NCI-H774 (cell line): ENCODE measurements at places on chromosomes 16 and 17.

- DNase-seq, result no peak
Observed at GRCh38 chr16:84825896-84826557, 6.2 kb downstream of the CRISPLD2 start.

DNA sequence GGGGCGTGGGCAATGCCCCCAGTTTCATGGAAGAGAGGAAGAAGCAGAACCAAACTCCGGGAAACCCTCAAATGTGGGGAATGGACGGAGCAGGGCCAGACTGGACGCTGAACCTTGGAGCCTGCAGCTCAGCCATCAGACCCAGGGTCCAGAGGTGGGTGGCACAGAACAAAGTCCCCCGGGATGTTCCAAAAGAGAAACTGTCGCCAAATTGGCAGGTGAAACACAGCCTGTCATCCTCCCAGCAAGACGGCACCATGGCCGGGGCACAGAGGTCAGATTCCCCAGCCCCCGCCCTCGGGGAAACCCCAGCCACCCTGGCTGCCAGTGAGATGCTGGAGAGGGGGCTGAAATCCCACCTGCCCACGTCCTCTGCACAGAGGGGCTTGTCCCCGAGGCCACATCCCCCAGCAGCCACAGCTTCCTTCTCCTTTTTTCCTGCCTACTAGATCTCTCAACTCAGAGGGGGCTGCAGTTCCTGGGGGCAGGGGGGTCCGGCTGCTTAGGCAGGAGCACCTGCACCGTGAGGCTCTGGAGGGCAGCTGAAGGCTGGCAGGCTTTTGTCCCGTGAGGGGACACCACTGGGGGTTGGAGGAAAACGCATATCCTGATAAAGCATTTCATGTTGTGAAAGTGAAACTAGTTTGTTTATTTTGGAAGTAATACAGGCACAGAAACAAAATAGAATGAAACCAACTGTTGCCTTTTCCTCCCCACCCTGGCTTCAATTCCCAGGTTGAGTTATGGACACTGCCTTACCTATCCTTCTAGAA lies 1.2 kb upstream of the SECTM1 start:
- DNase-seq, result no peak

GRCh38 chr16:66950437-66950836 lies 10.6 kb upstream of the CES3 start:
- no peak for DNase-seq

GRCh38 chr17:56866496-56866895 lies 32.5 kb downstream of the DGKE start:
- DNase-seq, result no peak

DNA sequence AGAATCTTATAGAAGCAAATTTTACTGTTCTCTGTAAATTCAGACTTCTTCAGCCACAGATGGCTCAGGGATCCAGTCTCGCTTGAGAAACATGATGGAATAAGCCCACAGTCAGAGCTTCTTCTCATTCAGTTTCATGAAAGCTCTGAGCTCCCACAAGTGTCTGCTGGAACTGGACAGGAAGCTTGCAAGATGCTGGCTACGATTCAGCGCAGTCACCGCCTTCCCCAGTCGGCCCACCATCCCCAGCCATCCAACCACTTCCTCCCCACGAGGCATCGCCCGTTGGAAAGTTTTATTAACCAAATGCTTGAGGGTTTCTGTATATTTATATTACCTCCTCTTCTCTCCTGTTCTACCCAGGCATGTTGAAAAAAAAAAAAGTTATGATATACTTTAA lies 171.7 kb downstream of the ZFHX3 start:
- DNase-seq, result no peak

- DNase-seq, result no peak
Observed at GRCh38 chr17:17887752-17888304, 51.0 kb upstream of the SREBF1 start.

- no peak for DNase-seq
Observed at GRCh38 chr16:73019457-73020362, 28.2 kb downstream of the ZFHX3 start.

- no peak for DNase-seq
Observed at GRCh38 chr16:72711823-72712222, 336.1 kb downstream of the ZFHX3 start.

DNA sequence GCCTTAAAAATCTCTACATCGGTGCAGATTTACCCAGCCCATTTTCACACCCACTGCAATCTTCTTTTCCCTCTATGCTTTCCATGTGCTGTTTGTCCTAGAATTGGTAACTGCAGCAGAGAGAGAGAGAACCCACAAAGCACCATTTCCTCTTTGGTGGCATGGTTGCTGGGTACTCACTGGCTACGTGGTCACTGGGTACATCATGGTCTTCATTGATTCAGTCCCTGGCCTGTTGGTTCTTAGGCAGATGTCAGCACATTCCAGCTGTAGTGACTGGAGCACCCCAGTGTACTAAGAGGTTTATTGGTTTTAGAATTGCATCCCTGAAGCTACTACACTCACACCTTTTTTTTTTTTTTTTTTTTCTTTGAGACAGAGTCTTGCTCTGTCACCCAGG lies 156.1 kb upstream of the CACNG5 start:
- no peak for DNase-seq

- peak; percentile 42 for DNase-seq
Observed at GRCh38 chr16:27109666-27110523, 43.2 kb downstream of the C16orf82 start.

DNA sequence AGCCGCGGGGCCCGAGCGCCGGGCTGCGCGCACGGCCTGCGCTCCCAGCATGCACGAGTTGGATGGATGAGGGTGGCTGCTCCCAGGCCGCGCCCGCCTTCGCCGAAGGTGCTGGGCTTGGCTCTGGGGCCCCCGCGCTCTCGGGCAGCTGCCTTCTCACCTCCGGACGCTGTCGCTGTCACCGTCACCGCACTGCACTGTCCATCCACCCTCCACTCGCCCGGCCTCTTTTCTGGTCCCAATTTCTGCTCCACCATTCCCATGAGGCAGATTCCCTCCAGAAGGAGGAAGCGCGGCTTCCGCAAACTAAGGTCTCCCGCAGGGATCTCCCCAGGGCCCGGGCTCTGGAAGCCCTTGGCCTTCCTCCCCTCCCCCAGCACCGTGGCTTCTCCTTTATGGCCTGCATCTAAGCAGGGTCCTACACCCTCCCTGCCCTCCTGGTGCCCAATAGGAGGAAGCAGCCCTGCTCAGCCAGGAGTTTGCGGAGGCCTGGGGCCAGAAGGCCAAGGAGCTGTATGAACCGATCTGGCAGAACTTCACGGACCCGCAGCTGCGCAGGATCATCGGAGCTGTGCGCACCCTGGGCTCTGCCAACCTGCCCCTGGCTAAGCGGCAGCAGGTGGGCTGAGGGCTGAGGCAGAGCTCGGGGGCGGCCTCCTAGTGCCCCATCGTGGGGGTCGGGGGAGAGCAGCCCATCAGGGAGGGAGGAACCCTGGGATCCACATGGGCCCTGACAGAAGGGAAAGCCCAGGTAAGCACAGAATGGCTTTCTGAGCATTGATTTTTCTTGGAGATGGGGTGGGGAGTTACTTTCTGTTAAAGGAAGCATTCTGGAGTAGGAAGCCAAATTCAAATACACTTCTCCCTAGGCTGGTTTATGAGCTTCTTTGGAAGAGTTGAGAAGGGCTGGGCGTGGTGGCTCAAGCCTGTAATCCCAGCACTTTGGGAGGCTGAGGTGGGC lies 899 bp downstream of the ACE start:
- DNase-seq, result no peak

- no peak for DNase-seq
Observed at GRCh38 chr16:66728117-66728787, 23.2 kb downstream of the DYNC1LI2 start.

DNA sequence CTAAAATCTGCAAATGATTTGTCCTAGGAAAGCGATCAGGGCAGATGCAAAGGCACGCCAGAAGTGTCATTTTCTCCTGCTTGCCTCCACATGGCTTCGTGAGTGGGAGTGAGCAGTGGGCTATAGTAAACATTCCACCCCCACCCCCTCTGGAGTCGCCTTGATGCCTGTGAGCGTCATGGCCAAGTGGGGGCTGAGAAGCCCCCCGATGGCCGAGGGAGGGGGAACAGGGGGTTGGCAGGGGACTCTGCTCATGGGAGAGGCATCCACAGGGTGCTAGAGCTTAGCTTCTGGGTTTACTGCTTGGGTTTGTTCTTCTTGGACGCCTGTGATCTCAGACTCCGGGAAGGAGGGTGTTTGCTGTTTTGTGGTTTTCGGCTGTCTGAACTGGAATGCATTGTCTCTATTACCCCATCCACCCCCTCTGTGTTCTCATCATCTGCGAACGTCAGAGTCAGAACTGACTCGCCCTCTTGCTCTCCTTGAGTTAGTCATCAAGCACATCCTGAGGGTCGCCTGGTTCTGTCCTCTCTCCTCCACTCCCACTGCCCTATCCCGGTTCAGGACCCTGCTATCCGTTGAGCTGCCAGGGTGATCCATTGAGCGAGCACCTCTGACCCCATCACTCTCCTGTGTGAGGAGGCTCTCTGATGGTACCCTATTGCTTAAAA lies 15.4 kb downstream of the TNS4 start:
- DNase-seq, result no peak

GRCh38 chr16:89620406-89620841 lies 7.0 kb downstream of the DPEP1 start:
- no peak for DNase-seq

- no peak for DNase-seq
Observed at GRCh38 chr16:11735787-11736186, 6.9 kb downstream of the TXNDC11 start.

- DNase-seq, result no peak
Observed at GRCh38 chr16:78961464-78961863, 639.1 kb downstream of the MAF start.

- no peak for DNase-seq
Observed at GRCh38 chr16:87057211-87057881, 259.8 kb downstream of the C16orf95 start.

- DNase-seq, result no peak
Observed at GRCh38 chr17:45648642-45649041, 135.5 kb upstream of the CRHR1 start.

DNA sequence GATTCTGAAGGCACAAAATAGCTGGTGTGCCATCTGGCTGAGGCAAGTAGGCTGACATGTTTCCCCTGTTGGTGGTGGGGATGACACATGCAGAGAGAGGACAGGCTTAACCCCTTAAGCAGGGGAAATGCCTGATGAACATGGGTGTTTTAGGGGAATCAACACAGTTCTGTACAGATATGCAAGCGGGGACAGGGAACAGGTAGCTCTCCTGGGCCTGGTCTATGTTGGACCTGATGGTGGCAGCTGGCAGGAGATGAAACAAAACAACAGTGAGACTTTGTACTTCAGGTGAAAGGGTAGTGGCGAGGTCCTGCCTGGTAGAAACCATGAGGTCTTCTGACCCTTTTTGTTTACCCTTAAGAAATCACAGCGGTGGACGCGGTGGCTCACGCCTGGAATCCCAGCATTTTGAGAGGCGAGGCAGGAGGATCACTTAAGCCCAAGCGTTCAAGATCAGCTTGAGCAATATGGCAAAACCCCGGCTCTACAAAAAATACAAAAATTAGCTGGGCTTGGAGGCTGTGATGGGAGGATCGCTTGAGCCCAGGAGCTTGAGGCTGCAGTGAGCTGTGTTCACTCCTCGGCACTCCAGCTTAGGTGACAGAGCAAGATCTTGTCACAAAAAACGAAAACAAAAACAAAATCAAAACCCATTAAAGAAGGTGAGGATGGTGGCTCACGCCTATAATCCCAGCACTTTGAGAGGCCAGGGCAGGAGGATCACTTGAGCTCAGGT lies 10.5 kb downstream of the OR1F1 start:
- no peak for DNase-seq

- no peak for DNase-seq
Observed at GRCh38 chr16:77459534-77460254, 24.9 kb upstream of the ADAMTS18 start.

GRCh38 chr17:80396157-80397033 lies 18.6 kb upstream of the ENDOV start:
- DNase-seq, result no peak

DNA sequence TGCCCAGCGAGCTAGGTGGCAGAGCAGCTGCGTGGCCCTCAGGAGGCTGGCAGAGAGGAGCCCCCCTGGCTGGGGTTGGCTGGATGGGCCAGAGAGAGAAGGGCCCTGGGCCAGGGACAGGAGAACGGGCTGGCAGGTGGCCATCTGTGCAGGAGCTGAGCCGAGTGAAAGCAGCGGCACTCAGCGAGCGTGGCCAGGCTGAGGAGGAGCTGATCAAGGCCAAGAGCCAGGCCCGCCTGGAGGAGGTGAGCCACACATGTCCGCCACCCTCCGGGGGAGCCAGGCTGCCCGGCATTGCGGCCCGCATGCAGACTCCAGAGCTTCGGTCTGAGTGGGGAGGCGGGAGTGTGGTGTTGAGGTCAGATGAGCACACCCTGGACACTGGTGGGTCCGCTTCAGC lies 2.1 kb upstream of the RAC3 start:
- DNase-seq, result no peak

DNA sequence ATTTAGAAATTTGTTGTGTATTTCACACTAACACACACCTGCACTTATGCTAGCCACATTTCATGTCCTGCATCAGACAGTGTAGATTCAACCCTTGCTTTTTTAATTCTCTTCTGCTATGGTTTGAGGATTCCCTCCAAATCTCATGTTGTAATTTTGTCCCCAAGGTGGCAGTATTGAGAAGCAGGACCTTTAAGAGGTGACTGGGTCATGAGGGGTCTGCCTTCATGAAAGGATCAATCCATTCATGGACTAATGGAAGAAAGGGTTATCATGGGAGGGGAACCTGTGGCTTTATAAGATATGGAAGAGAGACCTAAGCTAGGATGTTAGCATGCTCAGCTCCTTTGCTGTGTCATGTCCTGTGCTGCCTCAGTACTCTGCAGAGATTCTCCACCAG lies 1032.2 kb downstream of the CDH11 start:
- no peak for DNase-seq

DNA sequence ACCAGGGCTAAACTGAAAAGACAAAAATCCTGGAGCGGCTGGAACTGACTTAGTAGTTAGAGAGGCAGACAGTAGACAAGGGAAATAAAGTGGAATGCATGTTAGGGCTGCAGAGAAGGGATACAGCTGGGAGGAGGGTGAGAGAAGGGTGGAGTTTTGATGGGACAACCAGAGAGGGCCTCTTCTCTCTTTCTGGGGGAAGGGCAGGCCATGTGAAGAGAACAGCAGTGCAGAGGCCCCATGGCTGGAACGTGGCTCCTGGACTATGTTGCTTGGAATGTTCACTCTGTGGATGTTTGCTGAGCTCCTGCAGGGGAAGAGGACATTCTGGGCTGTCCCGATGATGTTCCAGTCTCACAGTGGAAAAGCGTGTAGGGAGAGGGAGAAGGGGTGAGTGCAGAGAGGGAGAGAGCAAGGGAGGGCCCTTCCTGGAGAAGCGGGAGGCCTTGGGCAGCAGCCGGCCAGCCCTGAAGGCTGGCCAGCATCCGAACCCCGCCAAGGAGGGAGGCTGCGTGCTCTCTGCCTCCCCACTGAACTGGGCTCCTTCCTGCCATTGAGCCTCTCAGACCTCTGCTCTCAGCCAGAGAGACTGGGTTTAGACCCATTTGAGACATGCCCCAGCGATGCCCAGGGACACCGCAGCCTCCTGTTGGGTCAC lies 33.1 kb upstream of the GSE1 start:
- DNase-seq, result no peak
